GM23248 (cell line): ENCODE measurements at places on chromosomes 5 and 9. TPM values are rescaled to one million over a fixed set of nuclear protein-coding genes. Genes with fewer than 3 reads are reported as not detected.

Gene HAND1
- total RNA-seq: not detected in 2 replicates

Gene MLLT3
- 11.9 and 12.1 TPM in 2 replicates for total RNA-seq

DNA sequence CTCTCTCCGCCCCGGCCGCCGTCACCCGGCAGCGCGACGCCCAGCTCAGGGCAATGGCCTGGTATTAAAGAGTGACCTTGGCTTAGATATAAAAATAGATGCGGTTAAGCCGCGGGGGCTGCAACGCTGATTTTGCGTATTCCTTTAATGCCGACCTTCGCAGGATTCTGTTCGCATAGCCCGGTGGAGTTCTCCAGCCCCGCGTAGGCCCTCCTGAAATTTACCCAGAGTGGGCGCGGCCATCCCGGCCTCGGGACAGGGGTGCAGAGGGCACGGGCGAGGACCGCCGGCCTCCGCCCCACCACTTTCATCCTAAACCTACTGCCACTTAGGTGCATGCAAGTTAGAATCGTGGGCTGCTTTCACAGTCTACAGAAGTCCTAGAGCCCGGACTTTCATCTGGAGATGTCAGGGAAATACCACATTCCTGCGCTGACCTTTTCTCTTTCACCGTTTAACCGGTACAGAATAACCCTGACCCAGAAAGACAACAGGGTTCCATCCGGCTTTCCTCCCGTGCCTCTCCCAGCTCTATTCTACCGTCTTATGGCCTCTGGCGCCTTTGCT is 492 bp upstream of the FAM169A start:
- no peaks in the 10 kb centered on the region for H3K4me1 ChIP-seq
- peaks cover 43% of the 10 kb centered on the region for H3K27me3 ChIP-seq
- no peaks in the 10 kb centered on the region for H3K36me3 ChIP-seq
- no peak overlapping the region for H3K27ac ChIP-seq
- no peak for DNase-seq
- H3K4me3 ChIP-seq: peak overlapping the region; percentile 72

DNA sequence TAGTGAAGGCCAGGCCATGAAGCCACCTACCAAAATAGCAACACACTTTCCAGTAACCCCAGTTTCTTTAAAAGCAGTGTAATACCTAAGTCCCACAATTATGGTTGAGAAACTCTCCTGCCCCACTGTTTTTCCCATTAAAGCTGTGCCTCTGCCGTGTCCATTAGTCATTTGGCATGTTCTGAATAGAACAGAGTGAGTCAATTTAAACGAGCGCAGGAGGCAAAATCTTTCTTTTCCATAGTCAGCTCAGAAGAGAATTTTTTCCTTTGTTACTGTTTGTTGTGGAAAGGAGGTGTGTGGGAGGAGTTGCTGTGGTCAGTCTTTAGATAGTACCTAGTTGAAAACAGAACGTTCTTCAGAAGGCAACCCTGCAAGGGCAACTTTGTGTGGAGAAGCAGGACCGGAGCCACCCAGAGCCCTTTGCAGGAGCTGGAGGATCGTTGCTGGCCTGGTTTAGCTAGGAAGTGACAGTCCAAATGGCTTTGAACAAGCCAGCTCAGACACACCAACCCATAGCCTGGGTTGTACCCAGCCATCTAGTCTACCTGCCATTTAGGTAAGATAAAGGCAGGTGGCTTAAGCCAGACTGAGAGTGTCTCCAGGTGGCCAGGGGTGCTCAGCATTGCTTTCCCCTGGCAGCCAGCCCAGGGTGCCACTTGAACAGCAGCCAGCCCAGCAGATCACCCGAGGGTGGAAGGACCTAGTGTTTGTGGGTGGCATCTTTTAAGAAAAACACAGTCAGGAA is 30.4 kb downstream of the GADD45G start:
- DNase-seq: peak; percentile 90
- H3K27ac ChIP-seq: no peak overlapping the region
- H3K4me3 ChIP-seq: no peak overlapping the region; the same call in 1 of the 2 replicates
- no peaks in the 10 kb centered on the region for H3K36me3 ChIP-seq
- peaks cover 15% of the 10 kb centered on the region for H3K27me3 ChIP-seq
- peaks cover 5% of the 10 kb centered on the region; the same call in 1 of the 2 replicates for H3K4me1 ChIP-seq
